Stimulated activated CD4-positive, alpha-beta T cell treated with anti-CD3 and anti-CD28 coated beads, Interleukin-2, amount 100 ng/mL, for 24 hours (primary cell): ENCODE measurements at places on chromosomes 3 and 15.

DNA sequence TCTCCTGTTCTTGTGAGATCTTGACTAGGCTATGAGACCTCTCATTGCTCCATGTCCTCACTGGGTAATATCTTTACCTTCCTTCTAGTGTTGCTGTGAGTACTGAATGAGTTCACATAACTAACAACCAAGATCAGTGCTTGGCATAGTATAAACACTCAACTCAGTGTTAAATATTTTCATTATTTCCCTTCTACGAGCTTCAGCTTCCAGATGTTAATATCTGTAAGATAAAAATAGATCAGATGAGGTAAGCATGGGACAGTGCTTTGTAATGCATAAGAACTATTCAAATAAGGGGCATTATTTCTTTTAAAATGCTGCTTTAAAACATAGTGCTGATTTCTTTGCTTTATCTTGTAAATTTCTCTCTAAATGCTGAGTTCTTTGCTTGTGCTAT lies 130.8 kb downstream of the DIPK2A start:
- DNase-seq: no peak

DNA sequence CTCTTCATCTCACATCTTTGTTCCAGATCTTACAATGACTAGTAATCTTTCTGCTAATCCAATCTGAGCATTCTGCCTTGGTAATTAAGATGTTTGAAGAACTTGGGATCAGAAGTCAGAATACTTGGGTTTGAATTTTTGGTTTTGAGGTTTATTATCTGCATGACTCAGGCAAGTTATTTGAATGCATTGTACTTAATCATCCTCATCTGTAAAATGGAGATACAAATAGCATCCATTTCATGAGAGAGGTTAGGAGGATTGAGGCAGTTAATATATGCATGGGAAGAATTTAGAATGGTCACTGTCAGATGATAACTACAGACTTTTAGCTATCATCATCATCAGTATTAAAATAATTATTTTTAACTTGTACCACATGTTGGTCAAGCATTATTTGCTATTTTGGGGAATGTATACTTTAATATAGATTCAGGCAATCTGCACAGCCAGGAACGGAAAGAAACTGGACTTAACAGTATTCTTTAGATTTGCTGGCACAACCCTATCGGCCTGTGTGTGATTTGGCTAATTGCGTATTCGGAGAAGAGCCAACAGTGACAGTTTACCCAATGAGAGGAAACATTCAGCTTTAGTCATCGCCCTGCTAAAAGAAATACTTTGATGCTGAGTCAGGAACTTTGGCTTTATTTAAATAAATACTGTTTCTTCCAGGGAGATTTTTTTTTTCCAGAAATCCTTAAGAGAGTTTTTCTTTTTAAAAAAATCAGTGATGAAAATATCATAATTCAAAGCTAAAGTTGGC lies 600.0 kb downstream of the ROBO1 start:
- no peak for DNase-seq

DNA sequence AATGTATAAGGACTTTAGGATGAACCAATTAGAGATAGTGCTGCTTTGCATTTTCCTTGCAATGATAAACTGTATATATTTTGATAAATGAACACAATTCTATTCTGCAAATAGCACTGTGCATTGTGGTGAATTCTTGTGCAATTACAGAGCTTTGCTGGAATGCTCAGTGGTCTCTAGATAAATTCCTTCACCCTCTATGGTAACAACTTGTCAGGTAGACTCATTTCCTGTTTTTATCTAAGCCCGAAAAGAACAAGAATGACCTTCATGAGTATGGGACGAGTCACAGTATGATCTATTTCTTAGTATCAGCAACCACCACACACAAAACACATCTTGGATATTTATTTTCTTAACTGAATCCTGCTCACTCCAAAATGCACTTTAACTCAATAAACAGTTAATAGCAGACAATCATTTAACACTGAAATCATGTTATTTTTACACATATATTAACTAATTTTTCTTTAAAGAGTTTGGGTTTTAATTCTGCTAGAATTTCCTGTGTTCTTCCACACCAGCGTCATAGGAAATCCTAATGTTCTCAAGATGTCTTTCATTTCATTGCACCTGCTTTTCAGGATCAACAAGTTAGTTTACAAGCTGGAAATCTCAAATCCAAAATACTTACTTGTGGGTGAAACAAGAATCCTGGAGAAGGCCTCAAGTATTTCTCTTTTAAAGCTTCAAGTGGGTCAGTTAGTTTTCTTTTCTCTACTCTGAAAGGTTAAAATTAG lies 551.2 kb downstream of the MECOM start:
- DNase-seq: no peak

GRCh38 chr3:46222435-46223161 lies 14.5 kb upstream of the CCR1 start:
- DNase-seq: no peak

DNA sequence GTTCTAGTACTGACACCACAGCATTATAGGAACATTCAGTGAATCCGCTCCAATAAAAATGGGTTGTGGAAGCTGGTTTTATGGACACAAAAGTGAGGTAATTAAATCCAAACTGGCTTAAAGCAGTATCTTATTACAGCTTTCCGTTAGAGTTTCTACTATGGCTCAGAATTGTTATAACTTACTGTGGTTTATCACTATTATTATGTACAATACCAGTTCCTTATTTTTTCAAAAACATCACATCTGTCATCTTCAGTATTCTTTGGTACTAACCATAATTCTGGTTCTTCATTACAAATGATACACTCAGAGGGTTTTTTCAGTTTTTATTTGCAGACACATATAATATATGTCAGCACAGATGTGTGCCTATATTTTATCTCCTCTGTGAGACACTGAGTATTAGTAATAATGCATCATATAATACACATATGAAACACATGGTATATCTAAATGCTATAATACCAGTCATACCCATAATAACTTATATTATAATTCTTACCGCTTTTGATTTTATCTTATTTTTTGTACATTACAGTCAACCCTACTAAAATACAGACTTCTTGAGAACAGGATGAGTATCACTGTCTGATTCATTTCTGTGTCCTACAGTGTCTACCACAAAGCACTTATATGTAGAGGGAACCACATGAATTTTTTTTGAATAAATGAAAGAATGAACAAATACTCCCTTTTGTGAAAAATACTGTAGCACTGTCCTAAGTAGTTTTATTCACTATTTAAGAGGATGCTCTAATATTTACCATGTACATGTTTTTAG lies 39.0 kb downstream of the CMSS1 start:
- DNase-seq: no peak

GRCh38 chr3:195030791-195031321 lies 240.1 kb downstream of the XXYLT1 start:
- DNase-seq: no peak

DNA sequence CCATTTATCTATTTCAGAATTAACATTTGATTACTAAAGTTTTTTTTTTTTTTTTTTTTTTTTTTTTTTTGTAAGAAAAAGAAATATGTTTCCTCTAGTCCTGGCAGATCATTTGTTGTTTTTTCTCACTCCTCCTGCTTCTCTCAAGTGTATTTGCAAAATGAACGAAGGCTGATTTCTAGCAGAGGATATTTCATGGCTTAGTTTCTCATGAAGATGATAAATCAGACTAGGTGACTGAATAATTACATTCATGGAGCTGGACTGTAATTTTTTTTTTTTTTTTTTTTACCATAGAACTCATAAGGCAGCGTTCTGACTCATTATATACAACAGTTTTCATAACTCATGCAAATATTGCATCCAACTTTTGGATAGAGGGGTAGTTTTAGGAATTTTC lies 332.5 kb upstream of the SEMA6D start:
- no peak for DNase-seq

- no peak for DNase-seq
Measured at GRCh38 chr3:55854494-55854893, 367.4 kb upstream of the WNT5A start.
